ENCODE measurements at places on chromosomes 2 and 18. TPM values are rescaled to one million over a fixed set of nuclear protein-coding genes. Genes with fewer than 3 reads are reported as not detected.

MOGAT1 gene
- 0.74 TPM for total RNA-seq

CIDEA gene
- total RNA-seq, result not detected

CD207 gene
- total RNA-seq, result not detected

CCNYL1 gene
- 18.8 TPM for total RNA-seq

COL3A1 gene
- 30.4 TPM for total RNA-seq

RAX gene
- total RNA-seq, result not detected

CD8B2 gene
- not detected for total RNA-seq

ITGA6 gene
- total RNA-seq, result 69.5 TPM

MYO7B gene
- total RNA-seq, result not detected

- no peaks in the 10 kb centered on the region for H3K27me3 ChIP-seq
- H3K36me3 ChIP-seq, result no peaks in the 10 kb centered on the region
- no peak overlapping the region for H3K4me3 ChIP-seq
- H3K27ac ChIP-seq, result no peak overlapping the region
- peaks cover 8% of the 10 kb centered on the region for H3K4me1 ChIP-seq
These were observed 5.1 kb upstream of the EML4 start for GRCh38 chr2:42164046-42164445.

- H3K4me1 ChIP-seq, result peaks cover 5% of the 10 kb centered on the region
- no peak overlapping the region for H3K4me3 ChIP-seq
- DNase-seq, result no peak
- H3K27me3 ChIP-seq, result no peaks in the 10 kb centered on the region
These were observed 9.8 kb downstream of the TUBB6 start for GRCh38 chr18:12317664-12318333.

DNA sequence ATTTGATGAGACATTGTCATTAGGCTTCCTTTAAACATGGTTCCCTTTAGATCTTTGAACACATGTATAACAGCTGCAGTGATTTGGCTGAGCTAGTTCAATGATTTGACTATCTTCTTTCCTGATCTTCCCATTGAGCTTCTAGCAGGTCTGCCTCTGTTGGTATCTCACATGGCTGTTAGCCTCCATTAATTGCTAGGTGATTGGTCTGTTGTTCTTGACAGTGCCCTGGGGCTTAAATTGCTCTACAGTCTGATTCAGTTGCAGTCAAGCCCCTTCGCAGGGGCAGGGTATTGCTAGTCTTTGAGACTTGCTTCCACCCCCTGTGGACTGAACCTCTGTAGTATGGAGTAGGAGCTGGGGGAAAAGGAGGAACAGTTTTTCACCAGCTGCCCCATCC, 24.1 kb downstream of the SKA1 start:
- peaks cover 50% of the 10 kb centered on the region for H3K4me1 ChIP-seq
- H3K27ac ChIP-seq, result no peak overlapping the region
- no peak overlapping the region for H3K4me3 ChIP-seq
- no peak for DNase-seq

- peaks cover 70% of the 10 kb centered on the region for H3K4me1 ChIP-seq
- H3K27ac ChIP-seq, result peak overlapping the region; percentile 95
- DNase-seq, result no peak
- H3K27me3 ChIP-seq, result no peaks in the 10 kb centered on the region
These were observed 41.5 kb downstream of the SLC38A11 start for GRCh38 chr2:164913640-164914350.

GRCh38 chr18:67290421-67290820, 226.1 kb downstream of the DSEL start:
- H3K36me3 ChIP-seq, result no peaks in the 10 kb centered on the region
- no peak for DNase-seq
- H3K27me3 ChIP-seq, result peaks cover 5% of the 10 kb centered on the region
- H3K4me1 ChIP-seq, result peaks cover 2% of the 10 kb centered on the region
- no peak overlapping the region for H3K4me3 ChIP-seq

- no peaks in the 10 kb centered on the region for H3K27me3 ChIP-seq
- peaks cover 7% of the 10 kb centered on the region for H3K36me3 ChIP-seq
- peak overlapping the region; percentile 96 for H3K27ac ChIP-seq
- H3K4me3 ChIP-seq, result peak overlapping the region; percentile 80
- peaks cover 28% of the 10 kb centered on the region for H3K4me1 ChIP-seq
These were observed 647 bp downstream of the PSME4 start for GRCh38 chr2:53969968-53970723.

- no peak for DNase-seq
- no peaks in the 10 kb centered on the region for H3K27me3 ChIP-seq
- peaks cover 6% of the 10 kb centered on the region for H3K36me3 ChIP-seq
- no peak overlapping the region for H3K27ac ChIP-seq
- H3K4me3 ChIP-seq, result no peak overlapping the region
These were observed 8.0 kb downstream of the AGFG1 start for GRCh38 chr2:227479865-227480475.

DNA sequence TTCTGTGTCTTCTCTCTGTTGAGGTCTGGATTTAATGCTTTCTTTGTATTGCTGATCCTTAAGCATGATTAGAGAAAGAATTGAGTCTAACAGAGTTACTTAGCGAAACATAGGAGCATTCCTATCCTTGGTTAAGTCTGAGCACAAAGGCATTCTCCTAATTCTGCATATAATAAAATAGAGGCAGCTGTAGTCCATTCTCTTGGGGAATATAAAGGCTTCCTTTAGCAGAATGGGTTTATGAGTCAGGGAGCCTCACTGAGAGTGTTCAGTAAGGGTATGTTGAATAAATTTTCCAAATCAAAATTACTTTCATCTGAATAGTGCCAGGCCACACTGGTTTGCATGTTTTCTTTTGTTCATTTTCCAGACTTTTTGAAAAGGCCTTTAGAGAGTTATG, 101.5 kb downstream of the GALNT1 start:
- peaks cover 18% of the 10 kb centered on the region for H3K4me1 ChIP-seq
- no peak overlapping the region for H3K27ac ChIP-seq
- DNase-seq, result no peak
- peaks cover 17% of the 10 kb centered on the region for H3K36me3 ChIP-seq
- H3K4me3 ChIP-seq, result no peak overlapping the region
- no peaks in the 10 kb centered on the region for H3K27me3 ChIP-seq

All from progenitor cell of endocrine pancreas (in vitro differentiated cells).